ENCODE measurements at places on chromosomes 4 and X.

DNA sequence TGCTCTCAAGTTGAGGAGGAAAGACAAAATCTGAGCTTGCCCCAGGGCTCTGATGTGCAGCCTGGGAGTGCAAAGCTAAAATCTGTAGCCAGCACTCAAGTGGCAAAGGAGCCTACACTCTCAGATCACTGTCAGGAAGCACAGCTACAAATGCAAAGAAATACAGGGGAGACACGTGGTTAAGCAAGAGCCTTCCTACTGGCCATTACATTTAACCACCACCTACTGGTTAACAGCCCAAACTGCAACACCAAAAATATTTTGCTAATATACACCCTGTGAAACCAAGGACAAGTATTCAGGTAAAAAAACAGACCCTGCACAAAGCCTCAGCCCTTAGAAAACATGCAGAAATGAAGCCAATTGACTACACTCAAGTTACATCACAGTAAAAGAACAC is 170.4 kb upstream of the FGF16 start:
- DNase-seq: no peak

GRCh38 chrX:118420462-118420861 is 74.6 kb downstream of the WDR44 start:
- peak; percentile 6 for DNase-seq

GRCh38 chr4:18582841-18583240 is 561.3 kb upstream of the LCORL start:
- DNase-seq: no peak

DNA sequence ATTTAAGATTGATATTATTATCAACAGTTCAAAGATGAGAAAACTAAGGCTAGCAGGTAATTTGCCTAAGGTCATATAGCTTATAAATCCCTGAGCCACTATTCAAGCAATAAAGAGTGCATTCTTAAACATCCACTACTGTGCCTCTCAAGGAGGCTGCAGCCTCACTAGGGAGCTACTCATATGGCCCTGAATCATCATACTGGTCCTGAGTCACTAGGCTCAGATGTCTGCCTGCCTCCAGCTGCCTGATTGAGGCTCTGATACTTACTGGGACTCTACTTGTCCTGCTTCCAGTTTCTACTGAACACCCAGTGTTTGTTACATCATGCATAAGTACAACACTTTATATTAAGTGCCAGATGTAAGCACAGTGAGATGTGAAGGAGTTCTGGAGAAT is 110.7 kb downstream of the AASDH start:
- no peak for DNase-seq

DNA sequence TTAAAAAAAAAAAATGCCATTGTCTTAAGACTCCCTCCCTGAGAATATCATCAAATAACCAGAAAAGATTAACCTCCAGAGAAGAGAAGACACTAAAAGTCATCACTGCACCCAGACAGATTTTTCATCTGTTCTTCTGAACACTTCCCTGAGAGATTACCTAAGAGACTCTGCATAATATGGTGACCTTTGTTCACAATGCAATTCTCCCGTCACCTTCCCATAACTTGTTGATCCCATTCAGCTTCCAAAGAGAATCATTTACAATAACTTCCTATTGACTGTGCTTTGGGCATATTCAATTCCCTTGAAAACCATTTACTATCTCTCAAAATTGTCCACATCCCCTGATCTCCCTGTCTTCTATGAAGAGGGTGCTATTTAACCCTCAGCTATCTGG is 85.1 kb upstream of the SMAD1 start:
- no peak for DNase-seq

GRCh38 chr4:11783588-11783987 is 354.9 kb upstream of the HS3ST1 start:
- no peak for DNase-seq

Data from G401 (cell line).